ENCODE measurements at places on chromosomes 12 and 14. TPM values are rescaled to one million over a fixed set of nuclear protein-coding genes. Genes with fewer than 3 reads are reported as not detected.

- no peak overlapping the region for H3K4me3 ChIP-seq
- H3K27ac ChIP-seq = no peak overlapping the region
- no peaks in the 10 kb centered on the region for H3K36me3 ChIP-seq
- H3K4me1 ChIP-seq = no peaks in the 10 kb centered on the region
- peaks cover 1% of the 10 kb centered on the region for H3K27me3 ChIP-seq
Observed at GRCh38 chr14:23750357-23750756, 114.2 kb downstream of the DHRS2 start.

GRCh38 chr12:53423597-53423996, at the start of gene AMHR2:
AMHR2 (plus strand) TSS chr12:53423855; CDS start chr12:53423935, 80 bp downstream.
- peaks cover 7% of the 10 kb centered on the region for H3K27me3 ChIP-seq
- no peak for DNase-seq
- peak within 1 kb of the TSS; percentile 24 for H3K27ac ChIP-seq
- peaks cover 18% of the 10 kb centered on the region for H3K4me1 ChIP-seq
- H3K4me3 ChIP-seq = no peak within 1 kb of the TSS

Gene PXN
- 227 TPM for total RNA-seq

DNA sequence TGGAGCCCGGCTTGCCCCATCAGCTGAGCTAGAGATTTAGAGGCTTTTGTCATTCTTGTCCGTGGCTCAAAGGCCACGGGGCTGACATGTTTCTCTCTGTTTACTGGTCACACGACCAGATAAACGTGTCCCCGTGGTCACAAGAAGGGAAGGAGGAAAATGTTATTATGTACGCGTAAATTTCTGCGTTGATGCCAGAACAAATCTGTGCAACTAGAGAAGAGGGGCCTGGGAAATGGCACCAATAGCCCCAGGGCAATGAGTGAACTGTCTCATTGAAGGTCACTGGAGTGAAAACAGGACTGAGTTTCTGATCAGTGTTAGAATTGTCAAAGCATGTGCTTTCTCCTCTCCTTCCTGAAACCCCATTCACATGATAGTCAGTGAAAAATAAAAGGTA, 25.3 kb downstream of the OAS2 start:
- H3K27me3 ChIP-seq = peaks cover 1% of the 10 kb centered on the region
- H3K4me3 ChIP-seq = no peak overlapping the region
- no peaks in the 10 kb centered on the region for H3K4me1 ChIP-seq
- no peak for DNase-seq

GRCh38 chr12:87511371-87511770, 517.8 kb downstream of the C12orf50 start:
- no peak overlapping the region for H3K27ac ChIP-seq
- no peak overlapping the region for H3K4me3 ChIP-seq
- no peak for DNase-seq
- no peaks in the 10 kb centered on the region for H3K4me1 ChIP-seq

- H3K27ac ChIP-seq = no peak overlapping the region
- no peak overlapping the region for H3K4me3 ChIP-seq
- no peak for DNase-seq
- no peaks in the 10 kb centered on the region for H3K27me3 ChIP-seq
- peaks cover 40% of the 10 kb centered on the region for H3K4me1 ChIP-seq
Observed at GRCh38 chr12:93115198-93115601, 186.1 kb upstream of the EEA1 start.

Gene TTC5
- 14.3 TPM for total RNA-seq

DNA sequence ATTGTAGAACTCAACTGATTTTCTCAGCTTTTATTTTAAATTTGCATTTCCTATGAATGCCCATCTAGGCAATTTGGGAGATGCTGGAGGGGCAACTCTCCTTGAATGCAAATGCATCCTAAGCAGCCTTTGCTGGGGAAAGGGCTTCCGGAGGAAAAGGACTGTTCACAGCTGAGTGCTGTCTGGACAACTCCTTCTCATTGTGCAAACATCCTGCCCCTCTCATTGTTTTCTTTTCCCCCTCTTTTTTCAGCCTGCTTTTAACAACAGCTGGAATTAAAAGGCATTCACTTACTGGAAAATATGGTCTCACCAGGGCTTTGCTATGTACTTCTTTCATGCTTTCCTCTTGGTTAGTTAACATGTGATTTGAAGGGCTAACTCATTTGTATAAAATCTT, 397.8 kb downstream of the FUT8 start:
- H3K36me3 ChIP-seq = peaks cover 3% of the 10 kb centered on the region
- DNase-seq = peak; percentile 30
- no peak overlapping the region for H3K4me3 ChIP-seq
- peak overlapping the region; percentile 91 for H3K27ac ChIP-seq

DNA sequence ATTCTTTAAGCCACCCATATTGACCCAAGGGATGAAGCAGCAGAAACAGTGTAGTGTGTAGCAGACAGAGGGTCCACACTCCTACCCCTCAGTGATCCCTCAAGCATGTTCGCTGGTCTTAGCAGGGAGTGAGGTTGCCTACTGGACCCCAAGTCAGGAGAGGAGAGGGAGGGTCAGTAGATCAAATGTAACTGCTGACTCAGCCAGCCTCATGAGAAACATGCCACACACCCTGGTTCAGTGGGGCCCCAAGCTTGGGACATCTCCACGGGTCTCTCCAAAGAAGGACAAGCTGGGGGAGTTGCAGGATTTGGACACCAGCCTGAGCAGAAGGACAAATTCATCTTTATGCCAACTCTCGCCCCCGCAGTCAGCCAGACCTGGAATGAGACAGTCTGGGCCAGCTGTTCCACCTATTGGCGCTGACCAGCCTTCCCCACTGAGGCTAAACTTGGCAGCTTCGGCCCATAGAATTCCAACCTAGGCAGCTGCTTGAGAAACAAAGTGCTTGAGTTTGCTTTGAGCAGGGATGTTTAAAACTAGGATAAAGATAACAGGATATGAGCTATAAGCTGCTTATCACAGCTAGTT, 66.0 kb upstream of the ACTN1 start:
- no peak overlapping the region for H3K27ac ChIP-seq
- no peak overlapping the region for H3K4me3 ChIP-seq
